ENCODE measurements at places on chromosomes 3 and 15.

DNA sequence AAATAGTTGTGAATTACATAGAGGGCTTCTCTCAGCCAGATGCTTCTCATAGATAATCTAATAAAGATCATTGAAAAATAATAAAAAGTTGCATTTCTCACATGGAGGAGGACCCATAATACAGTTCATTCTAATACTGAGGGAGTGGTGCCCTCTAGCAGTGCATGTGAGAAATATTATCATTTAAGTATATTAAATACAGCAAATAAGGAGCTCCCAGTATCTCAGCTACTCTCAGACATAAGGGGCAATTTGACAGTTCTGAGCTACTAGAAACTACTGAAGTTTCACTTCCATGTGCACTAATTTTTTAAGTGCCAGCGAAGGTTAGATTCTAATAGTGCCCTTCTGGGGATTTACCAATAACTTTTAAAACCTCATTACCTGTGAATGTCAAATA, 188.3 kb downstream of the IL5RA start:
- no peak for DNase-seq

- DNase-seq, result no peak
These were observed 211.3 kb downstream of the MYRIP start for GRCh38 chr3:40020689-40021088.

DNA sequence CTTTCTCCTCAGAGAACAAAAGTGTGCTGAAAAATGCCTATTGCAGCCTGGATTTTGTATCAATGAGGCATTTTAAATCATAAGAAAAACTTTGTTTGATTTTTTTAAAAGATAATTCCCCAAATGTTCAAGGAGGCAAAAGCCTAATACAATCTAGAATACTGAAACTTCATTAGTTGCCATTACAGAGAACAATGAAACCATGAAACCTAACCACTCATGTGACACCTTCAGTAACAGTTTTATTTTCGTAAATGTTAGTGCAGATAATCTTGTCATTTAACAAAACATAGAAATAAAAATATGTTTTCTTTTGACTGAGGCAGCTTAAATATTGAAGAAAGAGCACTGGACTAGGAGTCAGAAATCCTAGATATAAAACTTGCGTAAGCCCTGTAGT, 655.9 kb downstream of the RBMS3 start:
- DNase-seq, result no peak

DNA sequence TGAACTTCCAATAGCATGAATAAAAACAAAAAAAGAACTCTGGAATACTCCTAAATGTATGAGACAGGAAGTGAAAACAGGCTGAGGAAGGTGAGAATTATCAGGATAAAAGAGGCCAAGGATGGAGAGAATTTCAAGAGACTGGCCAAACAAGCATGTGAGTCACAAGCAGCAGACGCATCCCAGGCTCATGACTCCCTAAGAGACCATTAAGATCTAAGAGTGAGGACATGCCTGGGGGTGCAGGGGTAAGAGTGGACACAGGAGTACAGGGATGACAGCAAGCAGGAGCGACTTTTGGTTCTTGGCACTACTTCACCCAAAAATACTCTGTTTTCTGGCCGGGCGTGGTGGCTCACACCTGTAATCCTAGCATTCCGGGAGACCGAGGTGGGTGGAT, 7.1 kb downstream of the SCAMP2 start:
- no peak for DNase-seq

DNA sequence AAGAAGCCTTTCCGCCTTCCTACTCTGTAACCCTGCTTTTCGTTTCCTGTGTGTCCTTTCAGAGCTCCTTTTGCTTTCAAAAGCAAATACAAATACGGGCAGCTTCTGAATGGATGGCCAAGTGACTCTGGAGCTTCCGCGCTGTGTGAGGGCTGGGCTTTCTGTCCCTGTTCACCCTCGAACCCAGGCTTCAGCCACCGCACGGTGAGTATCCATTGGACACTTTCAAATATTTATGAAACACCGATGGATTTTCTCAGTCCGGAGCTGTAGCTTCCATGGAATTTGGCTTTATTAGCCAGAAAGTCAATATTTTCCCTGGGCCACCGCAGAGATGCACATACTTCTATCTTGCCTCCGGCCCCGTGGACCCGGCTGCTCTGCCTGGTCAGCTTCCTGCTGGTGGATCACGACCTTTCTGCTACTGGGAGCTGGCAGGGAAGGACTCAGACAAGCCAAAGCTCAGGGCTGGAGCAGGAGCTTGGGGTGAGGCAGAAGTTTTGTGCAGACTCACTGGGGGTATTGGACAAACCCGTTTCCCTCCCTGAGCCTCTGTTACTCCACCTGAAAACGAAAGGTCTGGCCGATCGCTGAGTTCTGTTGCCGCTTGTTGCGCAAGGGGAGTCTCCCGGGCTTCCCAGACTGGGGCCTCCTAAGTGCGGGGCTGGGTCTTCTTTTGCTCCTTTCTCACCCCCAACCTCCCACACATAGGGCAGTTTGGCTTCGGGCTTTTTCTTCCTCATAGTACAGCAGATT, 63.6 kb downstream of the LINGO1 start:
- DNase-seq, result no peak

DNA sequence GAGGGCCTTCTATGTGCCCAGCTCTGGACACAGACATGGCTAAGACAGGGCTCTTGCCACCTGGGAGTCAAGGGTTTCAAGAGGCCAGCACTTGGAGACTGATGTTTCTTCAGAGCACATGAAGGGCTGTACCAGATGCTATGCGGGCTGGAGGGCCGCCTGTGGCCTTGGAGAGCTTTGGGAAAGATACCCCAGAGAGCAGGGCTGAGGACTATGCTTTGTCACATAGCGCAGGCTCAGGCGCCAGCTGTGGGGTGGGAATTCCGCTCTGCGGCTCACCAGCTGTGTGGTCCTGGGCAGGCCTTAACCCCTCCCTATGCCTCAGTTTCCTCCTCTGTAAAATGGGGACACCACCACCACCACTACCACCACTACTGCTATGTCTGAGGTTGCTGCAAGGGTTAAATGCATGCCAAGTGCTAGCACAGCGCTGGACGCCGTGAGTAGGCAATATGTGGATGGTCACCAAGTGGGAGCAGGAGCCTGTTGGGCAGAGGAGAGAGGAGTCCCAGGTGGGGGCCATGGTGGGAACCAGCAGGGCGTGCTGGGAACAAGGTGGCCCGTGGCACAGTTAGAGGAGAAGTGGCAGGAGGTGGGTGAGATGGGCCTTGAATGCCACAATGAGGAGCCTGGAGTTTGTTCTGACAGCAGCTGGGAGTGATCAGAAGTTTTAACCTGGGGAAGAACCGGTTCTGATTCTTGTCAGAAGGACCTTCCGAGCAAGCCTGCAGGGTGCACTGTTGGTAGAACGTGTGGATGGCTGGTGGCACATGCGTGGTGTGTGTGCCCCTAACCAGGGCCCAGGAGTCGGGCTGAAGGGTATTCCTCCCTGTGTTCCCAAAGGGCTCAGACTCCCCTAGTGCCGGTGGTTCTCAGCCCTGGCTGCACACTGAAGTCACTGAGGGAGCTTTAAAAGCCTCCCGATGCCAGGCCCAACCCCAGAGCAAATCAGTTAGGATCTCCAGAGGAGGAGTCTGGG, 41.7 kb downstream of the FEM1B start:
- DNase-seq, result no peak

DNA sequence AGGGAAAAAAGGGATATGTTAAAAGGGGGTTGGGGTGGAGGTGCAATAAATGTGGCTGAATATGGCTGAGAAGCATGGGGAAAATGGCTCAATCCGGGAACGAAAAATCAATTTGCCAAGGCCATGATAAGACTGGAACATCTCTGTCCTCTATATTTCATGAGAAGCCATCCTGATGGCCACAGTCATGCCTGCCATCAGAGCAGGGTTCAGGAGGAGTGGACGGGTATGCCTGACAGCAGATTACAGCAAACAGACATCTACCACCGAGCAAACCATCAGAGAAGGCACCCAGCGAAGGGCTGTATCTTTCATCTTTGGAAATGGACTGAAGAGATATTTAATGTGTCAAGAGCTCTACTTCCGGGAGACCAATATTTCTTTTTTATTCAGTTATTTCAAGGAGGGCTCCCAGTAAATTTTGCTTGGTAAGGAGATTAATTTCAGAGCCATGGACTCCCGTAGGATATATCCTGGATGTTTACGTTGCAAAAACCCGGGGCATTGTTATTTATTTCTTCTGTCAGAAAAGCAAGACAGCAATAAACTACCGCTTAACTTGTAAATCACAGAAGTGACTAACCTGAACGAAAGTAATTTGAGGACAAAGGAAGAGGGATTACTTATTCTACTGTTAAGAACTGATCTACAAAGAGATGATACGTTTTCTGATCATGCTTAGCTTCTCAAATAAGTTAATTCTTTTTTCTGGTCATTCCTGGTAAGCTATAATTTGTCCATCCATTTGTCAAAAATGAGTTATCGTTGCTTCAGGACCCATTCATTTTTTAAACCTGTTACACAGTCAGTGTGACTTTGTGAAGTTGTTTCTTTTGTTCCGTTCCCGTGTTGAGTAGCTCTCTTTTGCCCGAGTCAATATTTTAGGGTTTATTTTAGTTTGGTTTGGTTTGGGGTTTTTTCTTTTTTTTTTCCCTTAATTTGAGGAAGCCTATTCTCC, 80.6 kb upstream of the CHD2 start:
- DNase-seq, result no peak

- DNase-seq, result no peak
These were observed 6.6 kb downstream of the GPX1 start for GRCh38 chr3:49351521-49352011.

DNA sequence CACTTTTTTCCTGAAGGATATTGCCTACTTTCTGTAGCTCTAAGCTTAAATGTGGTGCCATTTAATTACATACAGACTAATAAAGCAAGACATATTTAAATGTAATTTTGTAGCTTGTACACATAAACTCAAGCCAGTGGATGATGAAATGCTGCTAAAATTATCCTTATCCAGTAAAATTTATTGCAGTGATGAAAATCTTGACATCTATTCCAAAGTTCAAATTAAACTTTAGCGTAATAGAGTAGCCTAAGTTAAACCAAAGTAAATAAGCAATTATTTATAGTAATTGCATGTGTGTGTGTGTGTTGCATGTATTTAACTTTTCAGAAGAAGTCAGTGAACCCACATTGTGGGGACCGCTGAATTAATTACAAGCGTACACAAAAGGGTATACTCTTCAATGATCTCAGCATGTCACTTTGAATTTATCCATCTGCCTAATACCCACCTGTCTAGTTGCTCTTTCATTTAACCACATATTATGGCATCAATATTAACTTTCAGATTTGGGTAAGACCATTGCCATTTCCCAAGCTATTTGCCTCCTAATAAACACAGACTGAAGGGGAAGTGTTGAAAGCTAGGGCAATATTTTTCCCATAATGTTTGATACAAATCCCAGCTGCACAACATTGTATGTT, 85.0 kb downstream of the MECOM start:
- DNase-seq, result no peak

DNA sequence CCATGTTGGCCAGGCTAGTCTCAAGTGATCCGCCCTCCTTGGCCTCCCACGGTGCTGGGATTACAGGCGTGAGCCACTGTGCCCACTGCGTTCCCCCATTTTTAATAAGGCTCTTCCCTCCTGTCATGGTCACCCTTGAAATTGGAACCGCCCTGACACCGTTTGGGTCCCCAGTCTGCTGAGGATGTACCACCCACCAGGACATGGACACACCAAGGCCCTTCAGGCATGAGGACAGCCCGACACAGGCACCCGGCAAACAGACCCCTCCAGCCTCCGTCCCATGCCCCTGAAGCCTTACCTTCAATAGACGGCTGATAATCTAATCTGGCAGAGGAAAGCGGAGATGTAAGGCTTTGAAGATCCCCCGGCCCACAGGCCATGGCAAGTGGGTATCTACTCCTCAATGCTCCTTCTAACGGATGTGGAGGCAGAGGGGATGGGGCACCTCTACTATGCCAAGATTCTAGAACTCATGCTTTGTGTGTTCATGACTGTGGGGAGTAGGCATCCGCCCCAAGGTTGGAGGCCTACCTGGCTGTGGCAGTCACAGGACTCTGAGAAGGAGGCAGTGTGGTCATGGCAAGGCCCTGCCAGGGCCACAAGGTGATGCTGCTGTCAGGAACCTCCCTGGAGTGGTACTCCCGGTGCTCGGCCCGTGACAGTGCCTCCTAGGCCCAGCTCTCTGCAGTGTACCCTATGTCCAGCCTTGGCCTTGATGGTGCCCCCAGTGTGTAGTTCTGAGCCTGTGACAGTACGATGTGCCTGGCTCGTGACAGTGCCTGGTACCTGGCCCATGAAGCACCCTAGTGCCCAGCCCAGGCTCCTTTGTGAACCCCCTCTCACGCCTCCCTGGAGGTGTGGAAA, 18.6 kb upstream of the PRSS50 start:
- no peak for DNase-seq

- DNase-seq, result no peak
These were observed 4.0 kb upstream of the SPSB4 start for GRCh38 chr3:141047168-141047567.

- DNase-seq, result no peak
These were observed 37.7 kb upstream of the LARS2 start for GRCh38 chr3:45350680-45351079.

GRCh38 chr3:194928831-194929577, 243.3 kb downstream of the FAM43A start:
- DNase-seq, result no peak

GRCh38 chr3:10933805-10934481, 58.6 kb upstream of the SLC6A1 start:
- no peak for DNase-seq

DNA sequence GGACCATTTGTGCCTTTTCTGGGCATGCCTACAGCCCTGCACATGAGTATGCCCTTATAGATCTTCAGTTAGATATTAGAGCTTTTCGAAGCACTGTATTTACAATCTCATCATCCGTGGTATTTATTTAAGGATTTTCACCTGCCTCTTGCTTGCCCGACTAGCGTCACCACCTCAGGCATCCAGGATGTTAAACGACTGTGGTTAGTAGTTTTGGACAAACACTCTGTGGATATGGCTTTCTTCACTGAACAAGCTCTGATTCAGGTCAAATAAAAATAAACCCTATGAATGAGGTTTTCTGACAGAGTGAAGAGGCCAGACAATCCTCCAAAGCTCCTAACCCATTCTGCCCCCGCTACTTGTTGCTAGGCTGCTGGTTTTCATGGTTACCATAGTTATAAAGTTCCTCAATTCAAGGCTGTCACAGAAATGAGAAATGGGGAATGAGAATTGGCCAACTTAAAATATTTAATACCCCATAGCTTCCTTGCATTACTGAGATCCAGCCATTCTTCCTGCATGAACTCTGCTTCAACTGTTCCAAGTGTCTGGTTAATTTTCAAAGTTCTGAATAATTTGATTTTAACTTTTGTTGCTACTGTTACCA, 440.1 kb downstream of the GABRG3 start:
- no peak for DNase-seq

DNA sequence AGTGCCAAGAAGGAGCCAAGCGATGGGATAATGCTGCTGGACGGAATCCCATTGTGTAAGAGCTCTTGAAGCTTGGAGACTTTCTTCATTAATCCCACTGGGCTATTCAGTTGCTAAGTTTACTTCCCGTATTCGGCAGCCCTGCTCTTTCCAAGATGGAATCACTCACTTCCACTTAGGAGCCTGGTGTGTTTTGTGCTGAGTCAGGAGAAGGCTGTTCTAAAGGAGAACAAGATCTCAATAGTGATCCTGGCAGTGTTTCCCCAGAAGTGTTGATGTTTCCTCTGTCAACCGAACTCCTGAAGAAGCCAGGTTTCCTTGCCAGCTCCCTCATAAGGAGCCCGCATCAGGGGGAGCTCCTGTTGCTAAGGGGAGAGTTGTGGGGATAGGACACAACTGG, 270.2 kb upstream of the CHRM5 start:
- DNase-seq, result no peak

Data from stimulated activated CD4-positive, alpha-beta T cell treated with anti-CD3 and anti-CD28 coated beads, Interleukin-1b, Interleukin-23, amount 100 ng/mL, for 1 hour (primary cell).